ENCODE measurements at places on chromosomes 13 and 19.

DNA sequence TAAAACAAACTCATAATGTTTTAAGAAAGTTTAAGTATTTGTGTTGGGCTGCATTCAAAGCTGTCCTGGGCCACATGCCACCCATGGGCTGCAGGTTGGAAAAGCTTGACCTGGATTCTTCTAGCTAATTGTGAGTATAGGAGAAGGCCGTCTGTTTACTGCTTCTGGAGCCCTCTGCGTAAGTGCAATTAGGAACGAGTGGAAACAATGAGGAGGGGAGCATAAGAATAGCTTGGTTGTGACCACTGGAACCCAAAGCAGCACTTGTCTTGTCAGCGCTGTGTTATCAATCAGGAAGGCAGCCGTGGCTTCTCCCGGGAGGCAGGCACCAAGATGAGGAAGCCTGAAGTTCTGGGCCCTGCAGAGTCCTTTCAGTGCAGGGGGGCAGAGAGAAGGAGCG is 110.4 kb upstream of the MBNL2 start:
- no peak for DNase-seq

DNA sequence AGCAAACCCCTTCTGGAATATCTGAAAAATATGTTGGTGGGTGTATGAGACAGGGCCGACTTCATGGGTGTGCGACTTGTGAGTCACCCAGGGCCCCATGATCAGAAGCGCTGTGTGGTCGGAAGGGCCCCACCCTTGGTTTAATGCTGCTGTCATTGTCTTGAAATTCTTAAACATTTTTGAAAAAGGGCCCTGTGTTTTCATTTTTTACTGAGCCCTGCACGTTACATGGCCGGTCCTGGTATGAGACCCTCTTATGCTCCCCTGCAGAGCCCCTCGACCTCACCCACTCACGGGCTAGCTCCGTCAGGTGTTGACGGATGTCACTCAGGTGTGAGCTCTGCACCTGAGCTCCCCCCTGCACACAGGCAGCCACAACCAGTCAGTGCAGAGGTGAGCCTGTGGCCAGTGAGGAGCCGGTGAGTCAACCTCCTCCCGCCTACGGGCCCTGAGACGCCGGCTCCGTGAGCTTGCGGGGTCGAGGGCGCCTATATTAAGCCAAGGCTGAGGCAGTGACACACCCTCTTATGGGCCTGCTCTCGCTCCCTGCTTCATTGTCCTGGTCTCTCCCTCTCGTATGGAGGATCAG is 27.7 kb downstream of the GADD45B start:
- peak; percentile 68 for DNase-seq

DNA sequence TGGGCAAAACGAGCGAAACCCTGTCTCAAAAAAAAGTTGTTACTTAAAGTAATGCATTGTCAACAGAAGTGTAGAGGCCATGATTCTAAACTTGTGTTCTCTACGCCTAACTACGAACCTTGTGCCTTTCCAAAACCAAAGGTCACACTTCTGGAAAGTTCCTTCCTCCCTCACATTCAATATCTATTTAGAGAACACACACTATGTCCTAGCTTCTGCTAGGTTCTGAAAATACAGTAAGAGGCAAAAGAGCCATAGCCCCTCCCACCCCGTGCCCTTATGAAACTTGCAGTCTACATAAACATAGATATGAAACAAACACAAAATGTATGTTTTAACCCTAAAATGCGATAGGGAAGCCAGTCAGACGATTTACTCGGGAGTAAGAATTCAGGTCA is 36.4 kb downstream of the RNF6 start:
- DNase-seq = no peak

- DNase-seq = no peak
These were observed at the start of gene GPR12 for GRCh38 chr13:26759907-26760831. GPR12 (minus strand) TSS chr13:26760786; CDS start chr13:26759827, 959 bp downstream.

- no peak for DNase-seq
These were observed 18.5 kb downstream of the EPSTI1 start for GRCh38 chr13:42973581-42973980.

DNA sequence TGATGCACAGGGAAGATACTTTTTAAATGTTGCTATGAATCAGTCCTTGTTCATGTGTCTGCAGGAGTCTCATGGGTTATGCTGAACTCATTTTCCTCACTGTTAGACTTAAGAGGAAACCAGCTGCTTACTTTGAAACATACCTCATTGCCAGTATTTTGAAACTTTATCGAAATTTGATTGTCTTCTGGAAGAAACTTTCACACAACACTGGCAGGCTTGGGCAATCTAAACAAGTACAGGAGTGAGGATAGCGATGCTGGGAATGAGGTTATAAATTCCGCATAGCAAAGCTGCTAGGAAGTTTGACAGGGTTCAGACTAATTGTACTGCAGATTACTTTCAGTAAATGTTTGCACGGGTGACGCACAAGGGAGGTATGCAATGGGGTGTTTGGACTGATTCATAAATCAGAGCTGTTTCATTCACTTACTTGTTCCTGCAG is 245.7 kb downstream of the DNAJC15 start:
- no peak for DNase-seq

DNA sequence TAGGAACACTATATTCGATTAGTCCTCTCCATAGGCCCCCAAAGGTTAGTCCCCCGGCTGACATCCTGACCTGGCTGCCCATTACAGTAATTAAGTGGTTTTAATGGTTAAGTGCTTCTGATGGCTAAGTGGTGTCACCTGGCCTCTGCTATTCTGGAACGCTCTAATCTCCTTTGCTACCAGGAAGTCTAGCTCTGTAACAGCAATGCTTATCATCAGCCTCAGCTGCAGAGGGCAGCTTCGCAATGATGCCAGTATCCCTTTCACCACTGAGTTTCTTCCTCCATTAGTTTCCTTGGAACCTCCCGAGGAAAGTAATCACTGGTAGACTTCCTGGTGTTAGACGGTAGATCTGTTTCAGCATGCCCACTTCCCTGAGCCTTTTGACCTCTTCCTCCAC is 8.6 kb upstream of the RNF6 start:
- DNase-seq = no peak

DNA sequence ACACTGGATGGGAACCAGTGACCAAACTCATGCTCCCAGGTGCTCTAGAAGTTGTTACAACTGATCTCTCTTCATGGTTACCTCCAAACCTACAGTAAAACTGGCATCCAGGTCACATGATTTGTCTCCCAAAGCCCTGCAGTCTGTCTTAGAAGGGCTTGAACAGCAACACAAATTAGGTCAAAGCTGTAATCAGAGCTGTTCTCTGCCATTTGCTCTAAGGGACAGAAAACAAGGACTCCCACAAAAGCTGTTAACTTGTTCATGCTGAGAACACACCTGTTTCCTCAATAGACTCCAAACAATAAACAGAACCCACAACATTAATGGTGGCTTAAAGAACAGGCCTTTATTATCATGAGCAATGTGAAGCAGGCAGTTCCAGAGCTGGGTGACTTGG is 8.0 kb downstream of the ZNF671 start:
- no peak for DNase-seq

- no peak for DNase-seq
These were observed 393.8 kb downstream of the SLITRK6 start for GRCh38 chr13:85405316-85405897.

GRCh38 chr13:50078231-50078894 is 63.1 kb downstream of the KCNRG start:
- DNase-seq = no peak

DNA sequence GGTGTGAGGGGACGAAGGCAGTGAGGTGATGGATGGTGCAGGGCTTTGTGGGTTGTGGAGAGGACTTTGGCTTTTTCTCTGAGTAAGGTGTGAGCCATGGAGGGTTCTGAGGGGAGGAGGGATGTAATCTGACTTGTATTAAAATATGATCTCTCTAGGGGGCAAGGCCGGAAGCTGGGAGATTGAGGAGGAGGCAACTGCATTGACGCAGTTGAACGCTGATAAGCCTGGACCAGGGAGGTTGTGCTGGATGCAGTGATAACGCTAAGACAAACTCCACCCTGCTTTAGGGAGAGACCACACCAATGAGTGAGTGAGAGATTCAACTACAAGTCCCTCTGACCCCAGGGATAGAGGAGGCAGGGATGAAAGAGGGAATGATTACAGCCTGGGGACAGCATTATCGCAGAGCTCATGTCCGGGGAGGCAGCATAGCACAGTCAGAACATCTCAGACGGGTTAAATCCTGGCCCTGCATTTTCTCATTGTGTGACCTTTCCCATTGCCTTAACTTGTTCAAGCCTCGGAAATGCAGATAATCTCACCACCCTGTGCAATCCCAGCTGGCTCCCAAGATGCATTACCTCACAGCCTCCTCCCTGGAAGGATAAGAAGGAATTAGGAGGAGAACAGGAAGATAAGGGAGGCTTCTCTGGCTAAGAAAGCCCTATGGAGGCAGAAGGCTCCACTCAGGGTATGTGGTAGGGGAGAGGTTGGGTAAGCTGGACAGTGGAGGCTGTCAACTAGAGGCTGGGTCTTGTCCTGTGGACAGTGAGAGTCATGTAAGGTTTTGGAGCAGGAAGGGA is 124.2 kb downstream of the CACNA1A start:
- DNase-seq = no peak

DNA sequence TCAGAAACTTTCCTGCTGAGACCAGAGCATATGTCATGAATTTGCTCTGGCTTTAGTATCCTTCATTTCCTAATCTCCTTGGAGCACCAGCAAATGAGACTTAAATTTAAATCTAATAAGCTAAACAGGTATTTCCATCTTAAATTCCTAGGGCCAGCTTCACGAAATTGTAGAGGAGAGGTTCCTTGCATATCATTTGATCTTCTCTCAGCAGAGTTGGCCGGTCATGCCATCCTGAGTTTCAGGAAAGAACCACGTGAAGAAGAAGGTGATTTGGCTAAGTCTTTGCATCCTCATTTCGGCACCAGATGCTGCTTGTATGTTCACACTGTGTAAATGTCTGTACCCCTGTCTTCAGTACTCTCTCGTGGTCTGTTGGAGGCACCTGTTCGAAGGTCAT is 370.4 kb upstream of the NBEA start:
- no peak for DNase-seq

DNA sequence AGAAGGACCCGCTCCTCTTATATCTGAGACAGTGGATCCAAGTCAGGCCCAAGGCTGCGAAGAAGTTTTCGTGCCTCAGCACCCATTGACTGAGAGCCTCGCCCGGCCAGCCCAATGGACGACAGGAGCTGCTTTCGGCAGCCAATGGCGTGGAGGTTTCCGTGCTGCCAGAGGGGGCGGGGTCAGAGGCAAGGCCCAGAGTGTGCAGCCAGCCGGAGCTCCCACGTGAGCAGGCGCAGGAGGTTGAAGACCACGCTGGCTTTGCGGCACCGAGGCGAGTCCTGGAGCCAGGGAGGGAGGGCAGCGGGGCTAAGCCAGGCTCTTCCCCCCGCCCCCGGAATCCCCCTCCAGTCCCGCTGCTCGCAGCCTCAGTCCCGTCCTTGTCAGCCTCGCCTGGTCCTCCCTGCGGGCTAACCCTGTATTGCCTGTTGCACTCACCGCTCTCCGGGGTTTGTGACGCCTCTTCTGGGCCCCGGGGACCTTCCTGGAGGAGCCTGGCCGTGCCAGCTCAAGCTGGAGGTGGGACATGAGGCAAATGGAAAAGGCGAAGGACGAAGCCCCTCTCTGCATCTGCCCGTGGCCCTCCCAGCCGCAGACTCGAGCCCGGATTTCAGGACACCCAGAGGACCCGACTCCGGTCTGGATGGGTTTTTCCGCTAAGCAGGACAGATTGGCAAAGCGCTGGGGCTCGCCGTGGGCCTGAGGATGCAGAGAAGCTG is 1.5 kb downstream of the IFNL4 start:
- DNase-seq = no peak

- DNase-seq = peak; percentile 67
These were observed 48.9 kb upstream of the URAD start for GRCh38 chr13:28037399-28037798.

GRCh38 chr13:43755844-43756243 is 30.9 kb downstream of the ENOX1 start:
- no peak for DNase-seq

GRCh38 chr13:76667551-76667950 is 218.7 kb downstream of the KCTD12 start:
- DNase-seq = peak; percentile 80

DNA sequence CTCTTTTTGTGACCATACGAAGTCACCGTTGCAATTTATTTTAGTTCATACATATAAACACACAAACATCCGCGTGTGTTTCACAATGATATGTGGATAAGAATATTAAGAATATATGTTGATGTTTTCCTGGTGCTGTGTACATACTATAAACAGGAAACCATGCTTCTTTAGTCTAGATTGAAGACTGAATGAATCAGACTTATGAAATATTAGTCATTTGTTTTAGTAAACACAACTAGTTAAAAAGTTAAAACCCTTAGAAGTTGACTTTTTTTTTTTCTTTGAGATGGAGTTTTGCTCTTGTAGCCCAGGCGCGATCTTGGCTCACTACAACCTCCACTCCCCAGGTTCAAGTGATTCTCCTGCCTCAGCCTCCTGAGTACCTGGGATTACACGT is 257.7 kb downstream of the DACH1 start:
- no peak for DNase-seq

DNA sequence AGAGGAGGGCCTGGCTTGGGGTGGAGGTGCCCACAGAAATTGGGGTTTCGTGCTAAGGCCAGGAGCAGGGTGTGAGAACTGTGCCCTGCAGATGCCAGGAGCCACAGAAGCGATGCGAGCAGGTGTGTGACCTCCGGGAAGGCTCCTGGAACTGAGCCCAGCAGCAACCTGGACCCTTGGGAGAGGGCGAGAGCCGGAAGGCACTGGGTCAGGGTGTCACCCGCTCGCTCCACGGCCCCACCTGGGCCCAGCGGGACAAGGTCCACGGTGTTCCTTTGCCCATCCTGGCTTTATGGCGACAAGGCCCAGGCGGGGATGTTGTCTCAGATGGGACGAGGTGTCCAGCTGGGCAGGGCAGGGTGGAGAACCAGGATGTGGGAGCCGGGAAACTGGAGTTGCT is 4.2 kb downstream of the MISP start:
- no peak for DNase-seq

GRCh38 chr19:38219221-38219620 is 4.8 kb downstream of the DPF1 start:
- DNase-seq = no peak

DNA sequence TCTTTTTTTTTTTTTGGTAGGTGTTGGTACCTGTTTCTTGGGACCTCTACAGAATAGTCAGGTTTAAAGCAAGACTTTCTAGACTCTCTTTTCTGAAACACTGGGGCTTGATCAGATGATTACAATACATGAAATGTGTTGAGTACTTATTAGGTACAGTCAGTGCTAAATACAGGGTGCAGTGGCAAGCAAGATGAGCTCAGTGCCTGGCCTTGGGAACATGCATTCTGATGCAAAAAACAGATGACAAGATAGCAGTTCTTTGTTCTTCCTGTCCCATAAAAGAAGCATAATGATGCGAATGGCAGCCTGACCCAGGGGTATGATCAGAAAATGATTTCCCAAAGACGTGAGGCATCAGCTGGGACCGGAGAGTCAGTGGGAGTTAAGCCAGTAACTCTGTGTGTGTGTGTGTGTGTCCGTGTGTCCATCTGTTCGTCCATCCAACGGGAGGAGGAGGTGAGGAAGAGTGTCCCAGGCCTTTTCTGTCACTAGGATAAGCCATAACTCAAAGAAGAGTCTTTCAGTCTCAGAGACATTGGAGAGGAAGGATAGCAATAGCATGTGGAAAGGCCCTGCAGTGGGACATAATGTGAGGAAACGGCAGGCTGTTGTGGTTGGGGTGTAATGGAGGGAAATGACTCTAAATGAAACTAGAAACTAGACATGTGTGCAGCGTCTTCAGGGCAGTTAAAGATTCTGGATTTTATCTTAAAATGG is 32.2 kb downstream of the SLAIN1 start:
- peak; percentile 19 for DNase-seq

- no peak for DNase-seq
These were observed 37.4 kb downstream of the GNG7 start for GRCh38 chr19:2665103-2665502.

Measured in suppressor macrophage (primary cell).